ENCODE measurements at places on chromosomes 3 and 15. TPM values are rescaled to one million over a fixed set of nuclear protein-coding genes. Genes with fewer than 3 reads are reported as not detected.

DNA sequence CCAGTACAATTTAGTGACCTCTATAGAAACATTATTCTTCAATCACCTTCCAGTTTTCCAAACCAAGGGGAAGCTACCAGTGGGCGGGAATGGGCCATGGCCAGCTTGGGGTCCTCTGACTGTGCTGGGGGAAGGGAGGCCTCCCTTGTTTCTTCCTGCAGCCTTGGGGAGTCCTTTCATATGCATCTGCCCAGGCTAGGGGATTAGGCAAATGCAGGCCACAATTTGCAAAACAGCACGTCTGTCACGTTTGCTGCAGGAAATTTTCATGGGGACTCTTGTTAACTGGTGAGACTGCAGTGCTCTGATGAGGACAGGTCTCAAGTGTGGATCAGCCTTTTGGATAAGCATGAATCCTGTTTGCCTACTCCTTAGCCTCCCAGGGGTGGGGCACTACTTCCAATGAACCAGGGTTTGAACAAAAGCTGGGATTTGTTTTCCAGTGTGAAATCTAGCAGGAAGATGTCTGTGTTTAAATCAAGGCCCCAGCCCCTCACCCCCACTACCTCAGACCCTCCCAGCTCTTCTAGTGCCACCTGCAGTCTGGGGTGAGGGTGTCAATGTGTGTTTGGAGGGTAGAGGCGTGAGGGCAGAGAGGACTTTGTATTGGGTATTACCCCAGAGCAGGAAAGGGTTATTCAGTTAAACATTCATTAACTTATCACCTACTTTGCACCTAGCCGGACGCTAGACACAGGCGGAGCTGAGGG is 219.9 kb downstream of the OPA1 start:
- no peak for DNase-seq

DNA sequence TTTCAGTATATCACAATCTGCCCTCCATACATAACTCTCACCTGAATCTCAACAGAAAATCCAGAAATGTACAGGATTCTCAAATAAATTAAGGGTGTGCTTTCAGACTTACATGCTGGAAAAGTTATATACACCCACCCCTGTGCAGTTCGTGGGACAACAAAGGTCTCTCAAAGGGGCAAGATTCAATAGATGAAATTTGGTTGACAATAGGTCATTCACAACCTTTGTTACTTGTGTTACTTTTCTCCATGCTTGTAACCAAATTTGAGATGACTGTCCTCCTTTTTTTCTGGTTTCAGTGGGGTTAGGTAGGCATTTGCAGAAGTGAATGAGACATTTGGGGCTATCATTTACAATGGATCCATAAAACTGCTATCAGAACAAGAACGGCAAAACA is 72.7 kb downstream of the SETMAR start:
- no peak for DNase-seq

DNA sequence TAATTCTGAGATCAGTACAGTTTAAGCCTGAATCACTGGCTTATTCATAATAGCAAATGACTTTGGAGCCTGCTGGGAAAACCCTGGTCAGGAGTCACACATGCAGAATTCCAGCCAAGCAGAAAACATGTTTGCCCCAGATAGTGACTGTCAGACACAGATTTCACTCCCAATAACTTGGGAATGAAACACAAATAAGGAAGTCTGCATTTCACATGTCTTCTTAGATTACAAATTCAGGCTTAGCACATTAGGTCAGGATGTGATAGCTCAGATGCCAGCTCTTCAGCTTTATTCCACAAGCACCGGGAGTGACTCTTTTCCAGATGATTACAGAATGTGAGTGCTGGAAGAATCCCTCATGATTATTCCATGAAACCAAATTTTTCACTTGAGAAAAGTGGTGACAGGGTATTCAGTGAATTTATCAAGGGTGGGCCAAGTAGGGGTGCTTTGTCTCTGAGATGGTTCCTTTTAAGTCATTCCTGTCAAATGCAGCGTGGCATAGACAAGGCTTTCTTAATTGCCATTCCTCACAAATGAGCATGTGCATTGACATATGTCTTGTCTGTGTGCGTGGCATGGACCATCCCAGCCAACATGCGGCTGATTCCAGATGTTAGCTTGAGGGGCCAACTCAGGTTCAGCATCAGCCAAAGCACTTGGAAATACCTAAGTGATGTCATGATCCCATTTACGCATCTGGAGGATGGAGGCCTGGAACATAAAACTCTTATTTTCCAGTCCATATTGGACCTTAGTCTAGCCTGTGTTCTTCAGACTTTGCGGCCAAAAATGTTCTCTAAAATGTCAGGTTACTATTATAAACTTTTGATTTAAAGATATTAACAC is 191.0 kb downstream of the EPHB1 start:
- DNase-seq = no peak

GRCh38 chr3:71629711-71630110 is 46.2 kb upstream of the FOXP1 start:
- peak; percentile 40 for DNase-seq

- no peak for DNase-seq
Measured at GRCh38 chr15:94485148-94485719, 253.9 kb downstream of the MCTP2 start.

DNA sequence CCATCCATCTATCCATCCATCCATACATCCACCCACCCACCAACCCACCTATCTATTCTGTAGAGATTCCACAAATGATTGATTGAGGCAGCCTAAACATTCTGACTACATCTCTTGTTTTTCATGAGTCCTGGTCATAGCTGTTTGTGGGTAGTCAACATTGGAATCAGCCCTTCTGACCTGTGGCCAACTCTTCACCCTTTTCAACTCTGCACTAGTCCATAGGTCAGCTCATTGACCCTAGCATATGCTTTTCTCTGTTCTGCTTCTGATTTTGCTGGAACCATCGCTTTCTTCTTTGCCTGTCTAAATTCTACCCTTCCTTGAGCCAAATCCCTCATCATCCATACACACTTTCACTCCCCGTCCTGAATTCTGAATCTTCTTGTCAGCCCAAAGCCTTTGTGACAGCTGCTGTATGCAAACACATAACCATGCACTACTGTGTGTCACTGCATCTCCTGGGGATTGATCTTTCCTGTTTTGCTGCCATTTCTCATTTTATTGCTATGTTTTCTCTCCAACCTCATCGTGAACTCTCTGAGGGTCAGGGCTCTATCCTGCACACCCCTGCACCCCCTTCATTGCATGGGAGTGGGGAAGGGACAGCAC is 16.8 kb upstream of the KCTD6 start:
- no peak for DNase-seq

DNA sequence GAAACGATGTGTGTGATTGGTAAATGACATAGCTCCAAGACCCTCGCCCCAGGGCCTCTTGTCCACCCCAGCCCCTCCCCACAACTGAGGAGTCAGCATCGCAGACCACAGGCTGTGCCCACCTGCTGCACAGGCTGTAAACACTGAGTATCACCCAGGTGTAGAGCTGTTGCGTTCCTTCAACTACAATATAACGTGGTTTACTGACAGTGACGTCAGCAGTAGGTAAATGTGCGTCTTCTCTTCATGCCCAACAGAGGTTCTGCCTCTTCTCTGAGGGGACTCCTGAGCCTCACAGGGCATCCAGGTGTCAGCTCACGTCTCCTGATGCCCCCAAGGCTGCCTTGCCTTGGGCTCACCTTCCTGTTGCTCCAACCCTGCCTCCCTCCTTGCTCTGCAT is 395.1 kb downstream of the CACNA2D3 start:
- no peak for DNase-seq

Gene AEN
- 34.4 TPM for total RNA-seq

Measured in mucosa of gallbladder (tissue), 1 donor.